ENCODE measurements at places on chromosomes 12 and 14.

- DNase-seq: no peak
Measured at GRCh38 chr12:72307229-72307628, 35.1 kb downstream of the TRHDE start.

GRCh38 chr12:50252977-50253602 lies 30.2 kb downstream of the LIMA1 start:
- DNase-seq: no peak

GRCh38 chr14:102046337-102047278 lies 40.2 kb downstream of the HSP90AA1 start:
- DNase-seq: peak; percentile 87

DNA sequence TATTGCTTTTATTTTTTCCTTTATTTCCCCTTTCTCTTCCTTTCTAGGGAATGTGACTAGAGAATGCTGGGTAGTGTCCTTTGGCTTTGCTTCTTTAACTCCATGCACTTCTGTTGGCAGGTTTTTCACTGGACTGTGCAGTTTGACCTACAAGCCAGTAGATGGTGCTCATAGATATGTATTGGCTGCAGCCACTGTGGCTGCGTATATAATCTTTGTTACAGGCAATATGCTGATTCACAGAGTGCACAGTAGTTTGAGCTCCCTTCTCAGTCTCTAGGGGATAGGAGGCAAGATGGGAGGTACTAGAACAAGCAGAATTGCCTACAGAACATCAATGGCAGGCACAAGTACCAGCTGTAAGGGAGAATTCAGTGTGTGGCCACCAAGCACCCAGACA lies 503.5 kb downstream of the LRFN5 start:
- peak; percentile 49 for DNase-seq

DNA sequence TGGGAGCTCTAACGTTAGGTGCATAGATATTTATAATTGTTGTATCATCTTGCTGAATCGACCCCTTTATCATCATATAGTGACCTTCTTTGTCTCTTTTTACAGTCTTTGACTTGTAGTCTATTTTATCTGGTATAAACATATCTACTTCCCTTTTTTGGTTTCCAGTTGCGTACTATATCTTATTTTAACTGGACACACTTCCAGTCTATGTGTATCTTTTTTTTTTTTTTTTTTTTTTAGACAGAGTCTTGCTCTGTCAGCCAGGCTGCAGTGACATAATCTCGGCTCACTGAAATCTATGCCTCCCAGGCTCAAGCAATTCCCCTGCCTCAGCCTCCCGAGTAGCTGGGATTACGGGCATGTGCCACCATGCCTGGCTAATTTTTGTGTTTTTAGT lies 41.9 kb upstream of the ZFP36L1 start:
- DNase-seq: no peak

GRCh38 chr12:110577864-110578693 lies 5.0 kb downstream of the PPTC7 start:
- DNase-seq: peak; percentile 64

GRCh38 chr14:71362920-71363584 lies 455.8 kb downstream of the PCNX1 start:
- DNase-seq: peak; percentile 53

DNA sequence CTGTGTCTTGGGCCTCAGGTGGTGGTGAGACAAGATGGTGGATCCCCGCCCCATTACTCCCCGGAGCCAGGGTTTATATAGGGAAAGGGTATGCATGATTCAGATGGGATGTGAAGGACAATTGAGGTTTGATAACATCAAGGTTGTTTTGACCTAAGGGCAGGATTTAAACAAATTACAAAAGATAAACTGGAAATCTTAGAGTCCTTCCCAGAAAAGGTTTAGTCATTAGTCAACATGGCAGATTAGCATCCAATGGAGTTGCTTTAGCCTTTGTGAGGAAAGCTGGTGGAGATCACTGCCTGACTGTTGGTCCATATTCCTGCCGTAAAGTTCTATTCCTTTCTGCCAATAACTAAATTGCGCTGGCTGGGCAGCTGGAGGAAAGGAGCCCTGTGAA lies 15.6 kb upstream of the FRMD6 start:
- DNase-seq: no peak

- no peak for DNase-seq
Measured at GRCh38 chr14:85438481-85438942, 91.4 kb upstream of the FLRT2 start.

DNA sequence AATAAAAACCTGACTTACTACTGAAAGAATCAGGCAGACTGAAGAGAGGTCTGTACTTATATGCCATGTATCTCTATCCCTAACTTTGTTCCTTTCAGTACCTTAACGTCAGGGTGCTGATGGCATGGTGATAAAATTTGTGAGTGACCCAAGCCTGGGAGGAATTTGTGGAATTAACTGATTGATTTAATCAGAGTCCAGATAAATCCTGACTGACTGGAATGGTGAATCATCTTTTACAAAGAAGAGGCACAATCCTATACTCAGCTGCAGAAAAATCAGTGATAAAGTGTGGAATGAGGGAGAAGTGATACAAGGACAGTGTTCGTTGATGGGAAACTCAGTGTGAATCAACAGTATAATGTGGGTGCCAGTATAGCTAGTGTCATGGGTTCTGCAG lies 3.7 kb downstream of the TDG start:
- peak; percentile 14 for DNase-seq

GRCh38 chr14:44700694-44701093 lies 193.6 kb upstream of the FSCB start:
- no peak for DNase-seq

- DNase-seq: peak; percentile 79
Measured at GRCh38 chr12:57452937-57453509, 2.1 kb upstream of the INHBE start.

GRCh38 chr14:51424041-51424440 lies 184.0 kb downstream of the TMX1 start:
- no peak for DNase-seq

GRCh38 chr14:58738876-58739275 lies 101.1 kb downstream of the DACT1 start:
- DNase-seq: peak; percentile 15

- DNase-seq: no peak
Measured at GRCh38 chr12:4563336-4563735, 1.3 kb downstream of the DYRK4 start.

- no peak for DNase-seq
Measured at GRCh38 chr14:59830338-59830734, 40.2 kb downstream of the RTN1 start.

DNA sequence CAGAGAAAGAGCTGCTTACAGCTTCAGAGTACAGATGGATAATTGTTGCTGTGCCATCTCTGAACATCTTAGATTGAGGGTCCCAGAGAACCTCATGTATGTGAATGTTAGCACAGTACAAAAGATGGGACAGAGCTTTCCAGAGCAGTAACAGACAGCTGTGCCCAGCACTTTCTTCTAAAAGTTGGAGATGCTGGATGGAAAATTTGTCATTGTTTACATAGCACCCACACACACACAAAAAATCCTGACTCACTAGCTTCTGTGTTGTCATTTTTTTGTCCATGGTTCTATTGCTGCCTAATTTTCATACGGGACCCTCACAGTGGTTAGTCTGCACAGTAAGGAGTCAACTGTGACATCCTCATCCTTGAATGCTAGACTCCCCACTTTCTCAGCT lies 374.7 kb downstream of the DIO2 start:
- DNase-seq: no peak

DNA sequence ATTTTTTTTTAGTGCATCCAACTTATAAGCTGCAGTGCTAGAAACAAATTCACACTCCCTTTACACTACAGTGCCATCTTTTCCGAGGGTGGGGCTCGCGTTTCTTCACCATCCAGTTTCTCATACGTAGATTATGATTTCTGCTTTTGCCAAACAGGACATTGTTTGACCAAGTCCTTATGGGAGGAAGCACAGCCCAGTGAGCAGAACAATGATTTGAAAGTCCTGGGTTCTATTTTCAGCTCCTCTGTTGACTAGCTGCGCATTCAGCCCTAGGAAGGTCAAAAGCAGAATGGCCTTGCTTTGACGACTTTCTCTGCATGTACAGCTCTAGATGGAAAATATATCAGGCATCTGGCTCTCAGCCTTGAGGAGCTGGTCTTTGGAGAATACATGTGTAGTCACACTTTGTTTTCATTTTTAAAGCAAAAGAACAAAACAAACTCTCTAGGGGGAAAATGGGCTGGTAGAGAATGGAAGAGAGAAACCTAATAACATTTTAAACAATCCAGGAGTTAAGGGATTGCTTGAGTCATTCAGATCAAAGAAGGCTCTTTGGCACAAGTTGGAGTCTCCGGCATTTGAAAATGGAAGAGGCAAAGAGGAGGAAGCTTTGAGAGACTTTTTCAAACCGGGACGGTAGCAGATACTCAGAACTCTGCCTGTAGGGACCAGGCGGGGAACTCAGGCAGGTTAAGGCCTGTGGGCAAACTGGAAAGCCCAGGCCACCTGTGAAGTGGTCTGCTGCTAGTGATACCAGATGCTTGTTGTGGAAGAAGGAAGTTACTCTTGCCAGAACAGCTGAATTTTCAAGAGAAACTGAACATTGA lies 257.3 kb upstream of the PLEKHG7 start:
- no peak for DNase-seq

DNA sequence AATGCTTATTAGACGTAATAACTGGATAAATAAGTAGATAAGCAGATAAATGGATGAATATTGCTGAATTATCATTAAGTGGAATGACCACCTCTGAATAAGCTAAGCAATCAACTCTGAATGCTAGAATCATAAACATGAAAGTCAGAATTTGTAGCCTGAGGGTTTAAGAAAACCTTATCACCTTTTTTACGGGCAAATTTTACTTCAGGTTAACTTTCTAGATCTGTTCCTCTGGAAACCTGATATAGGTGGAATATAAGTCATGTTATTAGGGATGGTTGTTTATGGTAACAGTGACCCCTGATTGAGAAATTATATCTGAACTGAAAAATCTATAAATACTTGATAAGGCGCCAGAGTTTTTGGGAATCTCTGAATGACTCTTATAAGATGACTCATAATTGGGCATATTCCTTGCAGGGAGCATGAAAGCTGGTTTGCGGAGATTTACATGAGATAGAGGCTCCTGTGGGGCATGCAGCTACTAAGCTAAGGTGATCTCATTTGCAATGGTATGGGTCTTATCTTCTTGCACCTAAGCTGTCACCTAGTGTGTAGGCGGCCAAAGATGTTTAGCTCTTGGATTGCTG lies 12.1 kb downstream of the SPX start:
- DNase-seq: no peak

GRCh38 chr12:113236539-113237399 lies 15.5 kb downstream of the TPCN1 start:
- peak; percentile 4 for DNase-seq

- DNase-seq: no peak
Measured at GRCh38 chr12:92656911-92657310, 45.9 kb upstream of the PLEKHG7 start.

- peak; percentile 9 for DNase-seq
Measured at GRCh38 chr14:101593411-101594238, 32.3 kb downstream of the DIO3 start.

- DNase-seq: peak; percentile 25
Measured at GRCh38 chr12:31246470-31246850, 79.5 kb downstream of the SINHCAF start.

GRCh38 chr14:92416544-92416943 lies 93.6 kb downstream of the SLC24A4 start:
- no peak for DNase-seq

- DNase-seq: no peak
Measured at GRCh38 chr14:68322940-68323620, 469.8 kb downstream of the ZFP36L1 start.

GRCh38 chr12:131830914-131831571 lies 2.9 kb downstream of the MMP17 start:
- no peak for DNase-seq

- no peak for DNase-seq
Measured at GRCh38 chr12:103566398-103566797, 20.7 kb upstream of the STAB2 start.

DNA sequence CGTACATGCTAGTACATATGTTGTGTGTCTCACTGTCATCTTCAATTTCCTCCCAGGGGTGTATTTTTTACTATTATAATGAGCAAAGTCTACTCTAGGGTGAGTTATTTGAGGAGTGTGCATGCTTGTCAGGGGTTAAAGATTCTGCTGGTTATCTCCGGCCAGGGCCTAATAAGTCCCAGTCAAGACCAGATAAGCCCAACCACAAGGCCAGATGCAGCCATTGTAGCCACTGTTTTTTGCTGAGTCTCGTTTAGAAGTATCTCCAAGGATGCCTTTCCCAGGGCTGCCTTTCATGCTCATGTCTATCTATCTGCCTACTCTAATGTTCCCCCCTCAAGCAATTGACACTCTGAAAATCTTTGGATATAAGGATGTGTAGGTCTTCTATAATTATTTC lies 300.5 kb downstream of the IPO8 start:
- DNase-seq: no peak

DNA sequence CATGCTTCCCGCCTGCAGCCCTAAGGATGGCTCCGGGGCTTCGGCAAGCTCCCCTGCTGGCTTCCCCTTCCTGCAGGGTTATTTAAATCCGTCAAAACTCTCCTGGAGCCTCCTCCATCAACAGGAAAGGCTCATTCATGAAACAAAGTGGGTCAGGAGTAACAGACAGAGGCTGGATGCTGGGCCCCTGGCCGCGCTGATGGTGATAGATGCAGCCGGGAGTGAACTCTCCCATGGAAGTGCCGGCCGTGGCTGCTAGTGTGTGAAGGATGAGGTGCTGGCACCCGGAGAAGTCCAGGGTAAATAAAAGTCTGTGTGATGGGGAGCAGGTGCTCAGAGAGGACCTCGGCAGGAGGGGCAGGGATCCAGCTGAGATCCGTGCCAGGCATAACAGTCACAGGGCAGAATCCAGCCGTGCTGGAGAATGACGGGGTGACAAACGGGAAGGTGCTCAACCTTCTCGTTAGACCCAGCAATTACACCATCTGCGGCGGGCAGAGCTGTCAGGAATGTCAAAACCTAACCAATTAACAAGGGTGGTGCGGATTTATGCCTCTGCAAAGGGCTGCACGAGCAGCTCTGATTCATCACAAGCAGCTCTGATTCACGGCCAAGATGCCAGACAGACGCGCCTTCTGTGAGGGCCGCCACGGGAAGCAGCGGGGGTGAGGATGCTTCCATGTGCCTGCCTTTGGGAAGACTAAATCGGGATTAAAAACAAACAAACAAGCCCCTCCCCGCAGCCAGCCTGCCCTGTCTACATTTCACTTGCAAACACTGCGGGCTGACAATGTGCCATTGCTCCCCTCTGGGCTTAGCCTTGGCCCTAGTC lies 55.6 kb downstream of the SYNE3 start:
- DNase-seq: peak; percentile 93

Data from AG20443 (cell line).